ENCODE measurements at places on chromosomes 12 and 14.

GRCh38 chr12:93653079-93653478 lies 24.1 kb upstream of the CRADD start:
- DNase-seq = no peak

GRCh38 chr14:88841741-88842140 lies 17.3 kb downstream of the TTC8 start:
- DNase-seq = peak; percentile 36

GRCh38 chr12:122099856-122100255 lies 21.3 kb downstream of the MLXIP start:
- no peak for DNase-seq

DNA sequence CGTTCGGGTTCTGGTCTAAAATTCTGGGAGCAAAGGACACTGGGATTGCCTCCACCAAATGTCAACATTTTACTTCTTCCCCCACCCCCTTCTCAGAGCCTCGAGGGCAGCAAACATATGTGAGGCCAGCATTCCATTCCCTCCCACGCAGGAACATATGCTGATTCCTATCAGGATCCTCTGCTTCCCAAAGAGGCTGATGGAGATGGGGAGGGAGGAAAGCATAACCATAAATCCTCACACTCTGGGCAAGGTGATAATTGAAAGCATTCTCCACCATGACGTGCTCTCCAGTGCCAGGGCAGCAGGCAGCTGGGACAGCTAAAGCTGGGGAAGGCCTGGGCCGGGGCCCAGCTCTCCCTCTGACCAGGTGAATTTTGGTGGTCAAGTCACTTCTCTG lies 395.0 kb downstream of the ZFP36L1 start:
- DNase-seq = no peak

- DNase-seq = no peak
Observed at GRCh38 chr12:22893878-22894277, 268.9 kb downstream of the ETNK1 start.

DNA sequence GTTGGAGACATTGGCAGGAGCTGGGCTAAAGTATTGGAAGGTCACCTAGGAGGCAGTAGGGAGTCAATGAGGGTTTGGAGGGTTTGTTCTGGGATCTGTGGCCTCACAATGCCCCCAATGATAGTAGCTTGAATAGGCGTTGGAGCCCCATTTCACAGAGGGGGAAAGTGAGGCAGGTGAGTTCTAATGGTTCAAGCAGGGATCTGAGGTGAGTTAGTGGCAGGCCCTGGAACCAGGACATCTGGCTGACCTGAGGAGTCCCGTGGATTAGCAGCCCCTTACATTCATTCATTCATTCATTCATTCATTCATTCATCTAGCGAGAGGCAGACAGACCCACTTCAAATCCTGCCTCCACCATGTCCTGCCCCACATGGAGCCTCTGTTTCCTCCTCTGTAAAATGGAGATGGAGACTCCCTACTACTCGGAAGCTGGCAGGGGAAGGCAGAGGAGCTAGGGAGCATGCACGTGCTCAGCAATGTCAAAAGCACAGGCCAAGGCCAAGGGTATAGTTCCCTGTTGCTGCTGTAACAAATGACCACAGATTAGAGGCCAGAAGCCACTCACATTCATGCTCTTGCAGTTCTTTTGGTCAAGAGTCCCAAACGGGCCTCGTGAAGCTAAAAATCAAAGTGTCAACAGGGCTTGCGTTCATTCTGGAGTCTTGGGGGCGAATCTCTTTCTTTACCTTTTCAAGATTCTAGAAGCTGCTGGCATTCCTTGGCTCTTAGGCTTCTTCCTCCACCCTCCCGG lies 2.2 kb upstream of the TMEM119 start:
- DNase-seq = no peak

GRCh38 chr12:48988030-48988649 lies 10.0 kb downstream of the WNT1 start:
- no peak for DNase-seq

- no peak for DNase-seq
Observed at GRCh38 chr12:12700254-12700653, 4.3 kb upstream of the GPR19 start.

DNA sequence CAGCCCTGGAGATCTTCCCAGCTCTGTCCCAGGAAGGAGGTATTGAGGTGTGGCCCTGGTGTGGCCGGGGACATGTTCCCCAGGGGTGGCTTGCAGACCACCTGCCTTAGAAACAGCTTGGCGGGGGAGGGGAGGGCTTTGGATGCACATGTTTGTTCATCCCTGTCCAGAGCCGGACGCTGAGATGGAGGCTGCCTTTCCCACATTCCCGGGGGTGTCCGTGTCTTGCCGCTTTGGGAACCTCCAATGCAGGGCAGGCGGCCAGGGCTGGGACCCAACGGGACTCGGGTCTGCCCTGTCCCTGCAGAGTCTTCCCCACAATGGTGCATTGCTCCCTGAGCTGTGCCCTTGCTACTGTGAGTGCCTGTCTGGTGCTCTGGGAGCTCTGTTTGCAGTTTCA lies 319.5 kb upstream of the SFSWAP start:
- no peak for DNase-seq

DNA sequence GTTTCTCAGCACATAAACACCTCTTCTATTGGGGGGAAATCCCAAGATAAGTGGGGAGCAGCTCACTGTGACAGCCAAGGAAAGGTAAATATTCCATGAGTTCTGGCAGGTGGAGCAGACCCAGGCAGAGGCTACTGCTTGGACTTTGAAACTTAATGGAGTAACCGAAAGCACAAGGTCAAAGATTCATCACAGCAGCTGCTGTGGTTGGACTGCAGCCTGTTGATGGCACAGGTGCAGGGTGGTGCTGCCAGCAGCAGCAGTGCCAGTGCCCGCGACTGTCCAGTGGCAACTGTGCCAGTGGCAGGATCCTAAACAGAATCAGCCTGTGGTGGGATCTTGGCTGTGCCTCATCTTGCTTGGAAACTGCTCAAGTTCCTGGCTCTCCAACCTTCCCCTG lies 81.4 kb upstream of the ARID2 start:
- DNase-seq = no peak

GRCh38 chr14:99361596-99362215 lies 89.7 kb upstream of the BCL11B start:
- DNase-seq = no peak

DNA sequence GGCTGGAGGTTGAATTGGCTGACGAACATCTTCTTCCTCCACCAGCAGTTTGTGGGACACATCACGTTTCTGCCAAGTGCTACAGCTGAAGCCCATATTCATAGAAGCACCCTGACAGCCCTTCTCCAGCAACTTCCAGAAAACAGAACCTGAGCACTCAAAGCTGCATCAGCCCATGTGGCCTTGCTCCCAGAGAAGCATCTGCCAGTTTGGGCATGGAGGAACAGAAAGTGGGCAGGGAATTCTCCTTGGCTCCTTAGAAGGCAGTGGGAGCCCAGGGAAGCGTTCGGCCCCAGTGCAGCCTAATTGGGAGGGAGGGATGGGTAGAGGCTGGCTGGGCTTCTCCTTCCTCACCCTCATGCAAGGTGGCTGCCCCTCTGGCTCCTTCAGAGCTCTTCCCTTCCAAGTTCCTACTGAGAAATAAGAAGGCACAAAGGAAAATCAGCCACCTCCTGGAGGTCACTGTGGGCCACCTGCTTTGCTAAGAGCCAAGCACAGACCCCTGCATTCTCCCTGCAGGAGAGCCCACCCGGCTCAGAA lies 4.1 kb upstream of the NGB start:
- no peak for DNase-seq

- peak; percentile 17 for DNase-seq
Observed at GRCh38 chr14:53894456-53894855, 62.2 kb downstream of the BMP4 start.

GRCh38 chr14:102187568-102188001 lies 47.9 kb downstream of the WDR20 start:
- DNase-seq = no peak

DNA sequence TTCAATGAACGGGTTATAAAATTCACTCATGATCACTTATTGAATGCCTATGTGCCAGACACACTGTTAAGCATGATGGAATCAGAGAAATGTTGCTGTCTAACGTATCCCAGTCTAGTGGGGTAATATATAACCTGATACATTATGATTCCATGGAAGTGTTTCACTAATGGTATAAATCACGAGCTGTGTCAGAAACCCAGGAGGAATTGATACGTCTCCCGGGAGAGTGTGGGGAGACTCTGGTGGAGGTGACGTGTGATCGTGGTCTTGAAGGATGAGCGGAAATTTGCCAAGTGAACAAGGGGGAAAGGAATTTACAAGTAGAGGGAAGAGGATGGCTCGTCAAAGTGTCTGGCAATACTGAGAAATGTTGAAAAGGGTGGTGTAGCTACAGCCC lies 26.5 kb downstream of the MANSC1 start:
- DNase-seq = no peak

GRCh38 chr14:99280066-99280731 lies 8.2 kb upstream of the BCL11B start:
- no peak for DNase-seq

- no peak for DNase-seq
Observed at GRCh38 chr12:59843260-59843843, 247.5 kb downstream of the SLC16A7 start.

DNA sequence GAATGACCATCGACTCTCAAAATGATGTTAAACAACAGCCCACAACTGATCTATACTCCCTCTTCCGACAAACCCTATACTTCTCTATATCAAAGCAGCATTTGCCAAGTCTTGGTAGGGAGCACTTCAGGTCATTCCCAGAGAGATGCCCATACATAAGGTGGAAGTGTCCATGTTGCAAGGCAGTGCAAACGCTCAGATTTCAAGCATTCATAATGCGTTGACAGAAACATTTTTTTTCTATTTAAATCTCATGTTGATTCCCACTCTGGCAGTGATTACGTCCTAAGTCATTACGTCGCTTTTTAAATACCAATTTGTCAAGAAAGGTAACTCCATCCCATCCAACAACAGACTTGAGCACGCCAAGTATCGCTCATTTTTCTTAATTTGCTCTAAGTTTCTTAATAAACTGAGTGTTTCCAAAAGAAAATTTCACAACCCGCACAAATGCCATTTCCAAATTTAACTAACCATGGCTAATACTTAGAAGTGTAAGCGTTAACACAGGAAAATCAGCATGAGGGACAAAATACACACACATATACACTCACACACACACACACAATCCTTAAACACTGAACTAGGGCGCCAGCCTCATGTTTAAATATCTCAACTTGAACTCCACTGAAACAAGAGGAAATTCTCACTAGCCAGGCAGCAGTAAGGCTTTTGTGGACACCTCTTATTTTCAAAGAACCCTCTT lies 1.1 kb downstream of the GXYLT1 start:
- DNase-seq = no peak

DNA sequence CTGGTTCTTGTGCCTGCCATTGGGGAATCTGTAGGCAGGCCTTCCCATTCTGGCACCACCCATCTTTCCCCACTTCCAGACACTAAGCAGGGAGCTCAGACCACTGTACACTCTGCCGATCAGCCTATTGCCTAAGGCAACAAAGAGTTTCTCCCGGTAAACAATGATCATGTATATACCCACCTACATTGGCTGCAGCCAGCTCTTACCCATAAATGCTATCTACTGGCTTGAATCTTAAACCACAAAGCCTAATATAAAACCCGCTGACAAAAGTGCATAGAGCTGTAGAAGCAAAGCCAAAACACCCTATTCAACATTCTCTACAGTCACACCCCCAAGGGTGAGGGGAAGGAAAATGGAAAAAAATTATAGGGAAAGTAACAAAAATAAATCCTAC lies 20.8 kb upstream of the GLIPR1 start:
- DNase-seq = no peak

DNA sequence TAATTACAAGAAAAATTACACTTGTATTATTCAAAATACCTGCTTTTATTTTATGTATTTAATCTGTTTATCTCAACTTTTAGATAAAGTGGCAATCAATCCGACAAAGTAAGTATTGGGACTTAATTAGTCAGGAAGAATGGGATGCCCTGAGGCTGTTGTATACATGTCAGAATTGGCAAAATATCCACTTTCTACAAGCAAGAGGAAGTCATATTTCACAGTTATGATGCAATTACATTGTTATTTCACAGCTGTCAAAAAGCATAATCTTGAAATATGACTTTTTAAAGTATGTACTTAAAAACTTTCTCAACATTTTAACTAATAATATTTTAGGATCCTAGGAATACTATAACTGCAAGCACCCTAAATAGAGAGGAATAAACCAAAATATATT lies 357.1 kb upstream of the MGAT4C start:
- peak; percentile 64 for DNase-seq

DNA sequence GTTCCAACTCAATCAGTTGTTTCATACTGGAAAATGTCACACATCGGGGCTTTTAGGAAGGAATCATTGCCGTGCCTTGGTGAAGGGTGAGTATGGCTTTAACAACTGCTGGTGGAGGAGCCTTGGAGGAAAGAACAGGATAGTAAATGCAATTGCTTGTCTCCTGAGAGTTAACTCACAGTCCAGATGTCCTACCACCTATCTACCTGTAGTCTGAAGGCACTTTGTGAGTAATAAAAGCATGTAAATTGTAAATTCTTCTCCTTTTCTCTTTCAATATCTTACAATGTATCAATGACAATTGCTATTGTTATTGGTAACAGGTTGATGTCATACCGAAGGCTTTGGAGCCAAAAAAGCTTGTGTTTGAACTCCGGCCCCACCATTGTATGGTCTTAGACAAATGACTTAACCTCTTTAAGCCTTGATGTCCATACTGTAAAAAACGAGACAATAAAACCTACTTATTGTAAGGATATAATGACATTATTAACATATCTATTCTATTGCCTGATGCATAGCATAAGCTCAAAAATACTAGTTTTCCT lies 397.4 kb downstream of the ADAMTS20 start:
- DNase-seq = no peak

GRCh38 chr14:67584978-67585377 lies 15.1 kb downstream of the PIGH start:
- no peak for DNase-seq

DNA sequence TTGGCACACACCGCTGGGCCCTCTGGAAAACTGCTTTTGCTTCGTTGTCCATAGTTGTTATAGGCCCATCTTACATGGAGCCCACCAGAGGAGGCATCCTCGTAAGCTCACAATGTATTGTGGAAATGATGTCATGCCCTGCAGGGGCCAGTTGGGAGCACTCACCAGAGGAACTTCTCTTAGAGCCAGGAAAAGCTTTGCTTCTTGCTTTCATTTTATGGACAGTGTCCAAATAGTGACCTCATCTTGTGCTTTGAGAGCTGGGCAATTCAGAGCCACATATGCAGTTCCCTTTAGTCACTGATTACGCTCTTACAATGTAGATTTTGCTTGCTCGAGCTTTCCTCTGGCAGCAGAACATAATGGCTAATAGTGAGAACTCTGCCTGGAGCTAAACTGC lies 275.6 kb downstream of the AACS start:
- no peak for DNase-seq

- no peak for DNase-seq
Observed at GRCh38 chr12:3065300-3065699, 11.9 kb upstream of the TSPAN9 start.
